ENCODE measurements at places on chromosomes 2 and 18.

DNA sequence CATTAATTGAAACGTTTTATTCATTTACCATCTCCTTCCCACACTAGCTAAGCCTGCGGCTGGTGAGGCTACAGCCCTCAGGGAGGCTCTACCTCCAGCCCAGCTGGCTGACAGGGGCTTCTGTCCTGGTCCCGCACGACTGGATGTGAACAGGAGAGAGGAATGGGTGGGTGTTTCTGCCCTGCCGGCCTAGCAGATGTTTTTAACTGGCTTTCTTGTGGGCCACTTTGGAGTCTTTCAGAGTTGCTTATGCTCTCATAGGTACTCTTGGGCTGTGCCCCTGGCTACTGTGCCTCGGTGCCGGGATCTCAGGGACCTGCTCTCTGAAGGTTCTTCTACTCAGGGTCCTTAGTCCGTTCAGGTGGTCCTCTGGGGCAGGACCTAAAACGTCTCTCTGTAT is 184.3 kb upstream of the TWIST2 start:
- no peak for DNase-seq

GRCh38 chr2:121293450-121294325 is 8.7 kb upstream of the TFCP2L1 start:
- DNase-seq = peak; percentile 52

DNA sequence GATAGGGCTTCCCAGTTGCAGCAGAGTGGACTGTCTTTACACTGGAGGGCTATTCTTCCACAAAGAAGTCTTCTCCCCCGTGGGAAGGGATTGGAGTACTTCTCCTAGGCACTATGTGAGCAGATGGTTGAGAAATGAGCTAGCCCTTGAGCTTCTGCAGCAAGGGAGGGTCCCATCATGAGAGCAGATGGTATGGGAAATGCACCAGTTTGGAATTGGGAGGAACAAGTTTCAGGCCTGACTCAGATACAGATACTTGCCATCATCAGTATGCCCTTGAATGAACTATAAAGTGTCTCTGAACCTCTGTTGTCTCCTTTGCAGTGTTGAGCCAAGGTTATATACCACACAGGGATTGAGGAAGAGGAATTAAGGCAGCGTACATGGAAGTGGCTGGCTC is 757.4 kb downstream of the RNF144A start:
- DNase-seq = no peak

DNA sequence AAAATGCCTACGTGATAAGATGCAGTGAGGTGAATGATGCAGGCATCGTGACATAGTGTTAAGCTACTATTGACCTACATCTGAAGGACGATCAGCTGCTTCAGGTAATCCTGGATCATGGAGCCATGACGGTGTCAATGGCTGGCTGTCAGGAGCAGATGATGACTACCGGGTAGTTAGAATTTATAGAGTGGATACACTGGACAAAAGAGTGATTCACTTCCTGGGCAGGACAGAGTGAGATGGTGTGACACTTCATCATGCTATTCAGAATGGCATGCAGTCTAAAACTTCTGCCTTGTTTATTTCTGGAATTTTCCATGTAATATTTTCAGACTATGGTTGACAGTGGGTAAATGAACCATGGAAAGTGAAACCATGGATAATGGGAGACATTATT is 29.5 kb downstream of the METTL8 start:
- no peak for DNase-seq

GRCh38 chr2:220569112-220569897 is 941.9 kb downstream of the SLC4A3 start:
- peak; percentile 94 for DNase-seq

DNA sequence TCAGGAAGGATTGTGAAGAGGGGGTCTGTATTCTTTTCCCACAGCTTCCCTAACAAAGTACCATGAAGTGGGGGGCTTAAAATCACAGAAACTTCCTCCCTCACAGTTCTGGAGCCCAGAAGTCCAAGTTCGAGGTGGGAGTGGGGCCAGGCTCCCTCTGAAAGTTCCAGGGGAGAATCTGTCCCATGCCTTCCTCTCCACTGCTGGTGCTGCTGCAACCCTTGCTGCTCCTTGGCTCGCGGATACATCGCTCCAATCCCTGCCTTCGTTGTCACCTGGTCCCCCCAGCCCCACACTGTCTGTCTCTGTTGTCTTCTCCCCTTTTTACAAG is 134.1 kb downstream of the DDX1 start:
- no peak for DNase-seq

DNA sequence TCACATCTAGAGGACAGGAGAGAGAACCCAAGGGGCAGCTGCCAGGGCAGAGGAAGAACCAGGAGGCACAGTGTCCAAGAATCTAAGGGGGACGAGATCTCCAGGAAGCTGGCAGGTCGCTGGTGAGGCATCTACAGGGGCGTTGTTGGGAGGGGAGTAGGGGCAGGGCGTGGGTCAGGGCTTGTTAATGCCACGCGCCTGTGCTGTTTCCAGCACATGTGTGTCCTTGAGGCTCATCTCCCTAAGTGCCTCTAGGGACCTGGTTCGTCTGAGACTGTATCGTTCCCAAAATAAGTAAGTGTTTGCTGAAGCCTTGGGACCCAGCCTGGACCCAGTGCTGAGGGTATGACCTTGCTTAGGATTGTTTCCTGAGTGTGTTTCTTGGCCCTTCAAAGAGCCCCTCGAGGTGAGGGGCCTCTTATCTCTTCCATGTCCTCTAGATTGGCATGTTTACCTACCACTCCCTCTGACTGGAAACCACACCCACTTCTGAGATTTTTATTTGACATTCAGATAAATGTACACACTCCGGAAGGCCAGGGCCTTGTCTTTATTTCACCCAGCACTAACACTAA is 22.2 kb downstream of the HK2 start:
- no peak for DNase-seq

- no peak for DNase-seq
Measured at GRCh38 chr2:153222231-153223165, 256.1 kb downstream of the RPRM start.

GRCh38 chr2:102438111-102438510 is 15.2 kb downstream of the IL18RAP start:
- DNase-seq = no peak

DNA sequence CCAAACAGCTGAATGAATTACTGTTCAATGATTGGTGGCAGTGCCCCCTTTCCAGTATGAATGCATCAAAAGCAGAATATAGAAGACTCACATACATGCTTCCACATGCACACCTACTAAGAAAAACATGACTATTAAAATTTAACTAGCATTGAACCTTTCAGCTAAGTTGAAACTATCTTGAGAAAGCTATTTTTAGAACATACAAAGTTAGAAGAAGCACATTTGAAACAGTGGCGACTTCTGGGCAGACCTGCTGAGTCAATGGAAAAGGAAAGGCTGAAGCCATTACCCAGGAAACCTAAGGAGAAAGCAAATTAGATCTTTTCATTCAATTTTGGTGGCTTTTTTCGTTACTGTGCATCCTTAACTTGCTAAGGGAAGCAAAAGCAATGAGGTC is 55.9 kb downstream of the PLA2R1 start:
- no peak for DNase-seq

DNA sequence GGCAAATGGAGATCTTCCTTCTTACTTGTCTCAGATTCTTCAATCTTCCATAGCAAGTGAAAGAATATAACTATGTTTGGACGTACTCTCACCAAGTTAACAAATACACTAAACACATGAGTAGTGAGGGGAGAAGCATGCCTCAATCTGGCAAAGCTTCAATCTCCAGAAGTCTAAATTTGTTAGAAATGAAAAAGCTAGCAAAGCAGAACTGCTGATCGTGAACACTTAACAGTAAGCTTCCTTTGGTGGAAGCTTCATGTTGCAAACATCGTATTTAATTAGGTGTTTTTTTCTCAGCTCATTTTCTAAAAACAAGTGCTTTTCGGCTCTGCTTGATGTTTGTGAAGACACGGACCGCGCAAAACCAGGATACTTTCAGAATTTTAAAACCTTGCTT is 12.7 kb upstream of the SCN1A start:
- no peak for DNase-seq

DNA sequence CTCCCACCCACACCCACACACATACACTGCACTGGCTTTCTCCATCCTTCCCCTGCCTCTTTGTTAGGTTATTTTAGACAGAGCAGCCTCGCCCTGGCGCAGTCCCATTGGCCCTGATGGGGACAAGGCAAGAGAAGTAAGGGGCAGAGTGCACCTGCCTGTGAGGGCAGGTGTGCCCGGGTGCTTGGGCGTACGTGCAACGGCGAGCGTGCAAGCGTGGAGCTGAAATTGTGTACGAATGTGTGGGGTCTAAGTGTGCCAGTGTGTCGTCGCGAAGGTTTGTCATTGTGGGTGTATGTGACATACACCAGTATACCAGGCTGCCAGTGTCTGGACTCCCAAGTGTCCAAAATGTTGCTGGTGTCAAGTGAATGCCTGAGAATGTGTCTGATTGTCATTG is 544 bp downstream of the LRATD1 start:
- no peak for DNase-seq

DNA sequence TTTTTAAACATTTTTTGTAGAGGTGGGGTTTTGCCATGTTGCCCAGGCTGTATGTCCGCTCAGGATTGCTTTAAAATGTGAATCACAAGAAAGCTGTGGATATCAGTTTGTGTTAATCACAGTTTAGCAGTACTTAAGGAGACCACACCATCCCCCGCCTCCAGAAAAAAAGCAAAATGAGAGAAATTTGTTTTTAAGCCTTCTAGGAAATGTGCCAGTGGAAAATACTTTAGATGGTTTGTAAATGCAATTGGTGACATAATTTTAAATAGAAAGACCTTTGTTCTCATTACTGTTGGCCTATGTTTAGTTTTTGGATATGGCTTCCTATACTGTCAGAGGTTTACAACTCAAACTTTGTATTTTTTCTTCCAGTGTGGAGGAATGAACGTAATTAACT is 27.0 kb downstream of the GCA start:
- DNase-seq = no peak

DNA sequence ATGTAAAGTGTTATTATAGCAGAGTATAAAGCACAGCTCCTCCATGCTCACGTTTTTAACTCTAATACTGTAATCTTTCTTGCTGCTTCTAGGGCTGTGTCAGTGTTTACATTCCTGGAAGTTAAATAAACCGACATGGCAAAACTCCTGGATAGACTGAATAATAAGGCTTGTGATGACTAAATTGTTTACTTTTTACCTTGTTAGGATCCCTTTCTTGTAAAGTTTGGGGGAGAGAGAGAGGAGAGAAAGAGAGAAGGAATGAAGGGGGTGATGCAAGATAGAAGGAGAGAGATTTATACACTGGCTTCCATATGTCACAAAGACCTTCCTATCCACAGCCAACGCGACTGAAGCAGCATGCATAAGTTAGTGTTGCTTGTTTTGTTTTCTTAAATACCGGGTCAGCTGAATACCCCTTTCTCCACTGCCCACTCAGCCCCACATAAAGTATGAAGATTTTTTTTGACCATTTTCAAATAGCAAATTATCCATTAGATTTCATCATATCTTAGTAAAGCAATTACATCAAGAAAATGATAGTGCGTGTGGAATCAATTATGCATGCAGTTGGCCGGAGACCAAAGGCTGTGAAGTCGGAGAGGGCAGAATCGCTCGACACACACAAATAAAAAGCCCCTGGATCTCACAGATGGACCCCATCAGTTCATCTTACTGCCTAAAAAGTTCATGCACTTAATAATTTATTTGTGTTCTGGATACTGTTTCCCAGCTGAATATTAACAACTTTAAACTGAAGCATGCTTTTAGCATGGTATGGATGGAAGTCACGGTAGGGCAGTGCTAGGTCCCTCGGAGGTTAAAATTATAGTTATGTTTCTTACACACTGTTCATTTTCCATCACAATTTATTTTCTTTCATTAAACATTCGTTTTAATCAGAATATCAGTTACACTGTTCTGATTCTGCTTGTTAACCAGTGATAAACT is 20.1 kb downstream of the BCL11A start:
- DNase-seq = no peak

- no peak for DNase-seq
Measured at GRCh38 chr2:101569886-101570520, 95.1 kb upstream of the RFX8 start.

- DNase-seq = no peak
Measured at GRCh38 chr2:237159006-237159911, 73.6 kb downstream of the COPS8 start.

DNA sequence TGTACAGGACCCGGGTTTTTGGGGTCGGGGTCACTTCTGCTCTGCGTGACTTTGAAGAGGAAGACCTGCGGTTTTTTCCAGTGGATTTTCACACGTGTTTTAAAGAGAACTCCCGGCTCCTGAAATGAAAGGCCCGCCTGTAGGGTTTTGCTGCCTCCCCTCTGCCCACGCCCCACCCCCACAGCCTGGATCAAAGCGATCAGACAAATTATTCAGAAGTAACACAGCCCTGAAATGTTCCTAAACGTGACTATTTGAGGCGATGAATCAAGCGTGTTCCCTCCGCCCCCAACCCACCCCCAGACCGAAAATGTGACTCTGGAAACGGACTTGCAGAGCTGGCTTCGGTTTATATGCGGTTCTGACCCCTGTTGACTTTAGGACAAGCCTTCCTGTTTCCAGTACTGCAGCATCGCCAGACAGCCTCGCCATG is 28.7 kb upstream of the SMIM21 start:
- no peak for DNase-seq

DNA sequence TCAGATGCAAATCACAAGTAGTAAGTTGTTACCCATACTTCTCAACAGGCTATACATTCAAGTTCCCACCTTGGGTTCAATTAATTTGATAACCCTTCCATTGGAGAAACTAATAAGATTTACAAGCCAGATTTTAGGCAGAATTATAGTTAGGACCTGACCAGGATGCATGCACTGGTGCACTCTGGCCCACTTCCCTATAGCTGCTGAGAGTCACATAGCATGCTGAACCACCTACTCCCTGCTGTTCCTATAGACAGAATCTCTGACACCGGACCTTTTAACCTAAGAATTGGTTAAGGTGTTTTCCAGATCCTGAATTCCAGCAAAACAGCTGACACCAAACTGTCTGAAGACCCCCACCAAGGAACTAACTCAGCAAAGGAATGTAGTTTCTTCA is 26.2 kb downstream of the FAM210A start:
- no peak for DNase-seq

DNA sequence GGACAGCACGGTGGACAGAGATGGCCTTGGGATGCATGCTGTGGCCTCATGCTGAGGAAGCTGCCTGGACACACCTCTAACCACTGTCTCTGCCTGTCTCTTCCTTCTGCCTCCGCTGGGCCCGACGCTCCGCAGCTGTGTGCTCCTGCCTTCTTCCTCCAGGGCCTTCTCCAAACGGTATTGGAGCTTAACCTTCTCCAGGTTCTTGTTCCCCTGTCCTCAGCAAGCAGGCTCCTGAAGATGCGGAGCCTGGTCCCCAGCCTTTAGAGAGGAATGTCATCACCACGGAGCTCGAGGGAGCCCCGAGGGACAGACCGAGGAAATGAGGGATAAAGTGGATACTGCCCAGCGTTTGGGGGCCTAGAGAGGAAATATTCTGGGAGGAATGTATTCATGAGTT is 155.1 kb downstream of the DYSF start:
- DNase-seq = no peak

Measured in NCI-H1105 (cell line).